ENCODE measurements at places on chromosomes 11 and 22.

- DNase-seq, result no peak
Observed at GRCh38 chr11:113977701-113978100, 2.8 kb downstream of the HTR3A start.

GRCh38 chr22:43297270-43298061, 45.7 kb downstream of the SCUBE1 start:
- no peak for DNase-seq

DNA sequence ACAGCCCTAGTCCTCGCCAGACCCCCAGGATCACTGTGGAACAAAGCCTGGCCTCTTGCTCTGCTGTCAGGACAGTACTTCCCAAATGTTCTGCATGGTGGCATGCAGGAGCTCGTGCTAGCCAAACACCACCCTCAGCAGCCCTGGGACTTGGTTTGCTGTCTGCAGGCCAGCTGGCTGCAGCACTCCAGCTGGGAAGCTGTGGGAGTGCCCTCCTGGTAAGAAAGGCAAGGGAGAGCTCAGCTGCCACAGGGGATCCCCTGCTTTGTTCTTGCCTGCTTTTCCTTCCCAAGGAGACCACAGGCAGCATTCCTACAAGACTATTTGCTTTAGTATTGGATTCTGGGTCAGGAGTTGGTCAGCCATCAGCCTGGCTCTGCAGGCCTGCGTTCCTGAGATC, 27.9 kb downstream of the TCIRG1 start:
- no peak for DNase-seq

- DNase-seq, result no peak
Observed at GRCh38 chr11:24093375-24093774, 403.5 kb upstream of the LUZP2 start.

- no peak for DNase-seq
Observed at GRCh38 chr11:80746300-80746699, 1305.5 kb upstream of the TENM4 start.

GRCh38 chr11:120089036-120090001, 48.6 kb downstream of the TRIM29 start:
- no peak for DNase-seq

DNA sequence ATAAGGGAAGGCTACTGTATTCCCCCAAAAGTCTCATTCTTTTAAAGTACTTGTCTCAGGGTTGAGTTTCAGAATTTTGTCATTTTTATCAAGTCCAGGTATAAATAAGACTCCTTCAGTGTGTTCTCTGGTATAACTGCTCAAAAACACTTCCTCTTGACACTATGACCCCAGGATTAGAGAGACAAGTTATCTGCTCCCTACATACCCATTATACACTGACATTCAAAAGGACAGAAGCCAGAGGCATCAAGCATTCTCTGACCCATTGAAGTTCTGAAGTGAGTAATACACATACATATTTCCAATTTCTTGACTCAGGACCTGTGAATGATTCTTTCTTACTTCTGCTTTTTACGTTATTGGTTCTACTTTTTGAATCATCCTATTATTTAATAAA, 447.8 kb upstream of the CNTN5 start:
- DNase-seq, result no peak

DNA sequence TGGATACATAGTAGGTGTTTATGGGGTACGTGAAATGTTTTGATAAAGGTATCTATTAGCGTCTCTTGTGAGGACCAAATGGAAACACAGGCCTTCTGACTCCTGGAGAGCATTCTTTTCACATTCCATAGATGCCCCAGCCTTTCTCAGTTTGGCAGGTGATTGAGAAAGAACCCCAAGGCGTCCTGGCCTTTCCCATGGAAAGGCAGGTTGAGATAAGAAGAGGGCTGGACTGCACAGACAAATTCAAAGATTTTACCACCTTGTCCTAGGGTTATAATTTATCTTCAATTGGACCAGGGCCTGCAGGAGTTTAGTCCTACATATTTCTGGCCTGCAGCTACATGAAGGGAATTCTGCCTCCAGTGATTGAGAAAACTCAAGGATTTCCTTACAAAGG, 661 bp upstream of the OLFML1 start:
- no peak for DNase-seq

DNA sequence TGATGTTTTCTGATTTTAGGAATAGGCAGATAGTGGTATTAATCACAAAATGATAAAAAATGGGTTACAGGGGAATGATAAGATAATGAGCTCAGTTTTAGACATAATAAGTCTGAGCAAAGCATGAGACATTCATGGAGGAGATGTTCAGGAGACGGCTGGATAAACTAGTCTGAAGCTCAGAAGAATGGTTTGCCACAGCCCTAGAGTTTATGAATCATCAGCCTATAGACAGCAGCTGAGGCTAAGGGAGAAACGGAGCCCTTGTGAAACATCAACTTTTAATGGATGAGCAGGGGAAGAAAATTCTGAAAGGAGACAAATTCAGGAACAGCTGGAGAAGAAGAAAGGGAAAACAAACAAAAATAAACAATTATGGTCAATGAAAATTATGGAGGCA, 87.2 kb downstream of the RELT start:
- peak; percentile 49 for DNase-seq

DNA sequence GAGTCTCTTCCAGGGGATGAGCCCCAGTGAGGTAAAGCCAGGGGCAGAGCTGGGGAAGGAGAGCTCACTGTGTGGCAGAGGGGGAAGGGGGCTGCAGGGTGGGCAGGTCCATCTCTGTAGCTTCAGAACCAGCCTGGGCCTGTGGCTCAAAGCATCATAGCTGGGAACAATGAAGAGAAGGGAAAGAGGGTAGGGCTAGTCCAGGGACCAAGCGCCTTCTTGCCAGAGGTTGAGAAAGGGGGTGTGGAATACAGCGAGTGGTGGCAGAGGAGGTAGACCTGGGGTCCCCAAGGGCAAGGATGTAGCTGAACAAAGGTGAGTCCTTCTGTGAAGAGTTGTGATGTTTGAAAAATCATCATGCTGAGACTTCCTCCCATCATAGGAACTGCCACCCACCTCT, 1.2 kb upstream of the PLA2G3 start:
- DNase-seq, result no peak

DNA sequence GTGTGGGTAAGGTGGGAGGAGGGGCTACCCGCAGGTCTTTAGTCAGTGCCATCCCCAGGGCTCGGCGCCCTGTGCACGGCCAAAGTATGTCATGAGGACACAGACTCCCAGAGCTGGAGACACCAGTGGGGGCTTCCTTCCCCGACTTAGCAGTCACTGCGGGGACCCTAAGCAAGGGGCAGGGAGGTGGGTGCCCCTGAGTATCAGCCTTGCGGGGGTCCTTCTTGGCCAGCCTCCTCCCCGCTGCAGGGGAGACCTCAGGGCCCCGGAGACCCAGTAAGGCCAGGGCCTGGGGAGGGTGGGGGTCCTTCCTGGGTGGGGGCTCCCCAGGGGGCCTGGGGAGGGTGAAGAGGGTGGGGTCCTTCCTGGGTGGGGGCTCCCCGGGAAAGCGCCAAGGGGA, 673.8 kb downstream of the BRD1 start:
- DNase-seq, result no peak

DNA sequence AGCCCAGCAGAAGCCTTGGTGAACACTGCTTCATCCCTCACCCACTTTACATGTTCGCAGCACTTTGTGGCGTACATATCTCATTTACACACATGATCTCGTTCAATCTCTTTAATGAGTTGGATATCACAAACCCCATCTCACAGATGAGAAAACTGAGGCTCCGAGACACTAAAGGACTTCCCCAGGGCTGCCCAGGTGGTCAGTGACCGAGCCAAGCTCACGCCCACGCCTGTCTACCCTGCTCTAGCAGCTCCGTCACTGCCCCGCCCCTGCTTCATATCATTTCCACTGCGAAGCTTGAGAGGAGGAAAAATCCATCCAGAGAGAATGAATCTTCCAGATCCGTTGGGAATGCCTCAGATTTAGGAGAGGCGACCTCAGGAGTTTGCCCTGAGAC, 11.8 kb upstream of the DSCAML1 start:
- DNase-seq, result no peak

DNA sequence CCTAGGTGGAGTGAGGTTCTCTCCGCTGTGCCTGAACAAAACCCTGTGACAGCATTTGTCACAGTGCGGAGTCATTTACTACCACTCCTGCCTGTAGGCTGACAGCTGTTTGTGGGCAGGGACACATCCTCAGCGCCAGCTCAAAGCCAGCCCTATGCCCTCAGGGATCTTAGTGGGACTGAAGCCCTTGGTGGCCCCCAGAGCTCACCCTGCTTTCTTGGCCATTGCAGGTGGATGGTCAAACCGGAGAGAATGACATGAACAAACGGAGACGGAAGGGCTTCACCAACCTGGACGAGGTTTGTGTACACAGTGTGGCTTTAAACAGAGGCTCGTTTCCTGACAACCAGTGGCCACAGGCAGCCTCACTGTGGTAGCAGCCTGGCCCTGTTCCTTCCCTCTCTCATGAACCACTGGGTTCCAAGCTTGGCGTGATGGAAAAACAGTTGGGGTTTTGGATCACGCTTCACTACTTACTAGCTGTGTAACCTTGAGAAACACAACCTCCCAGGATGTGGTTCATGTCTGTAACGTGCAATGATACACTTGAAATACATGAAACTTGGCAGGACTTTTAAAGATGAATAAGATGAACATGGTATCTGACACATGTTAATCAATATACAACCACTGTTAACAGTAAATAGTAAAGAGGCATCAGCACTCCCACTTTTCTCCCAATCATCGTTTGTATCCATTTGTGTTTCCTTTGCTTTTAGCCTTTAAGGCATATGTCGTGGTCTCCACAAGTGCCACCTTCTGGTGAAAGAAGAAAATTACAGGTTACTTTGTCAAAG, 125.8 kb downstream of the MICAL2 start:
- DNase-seq, result peak; percentile 53

DNA sequence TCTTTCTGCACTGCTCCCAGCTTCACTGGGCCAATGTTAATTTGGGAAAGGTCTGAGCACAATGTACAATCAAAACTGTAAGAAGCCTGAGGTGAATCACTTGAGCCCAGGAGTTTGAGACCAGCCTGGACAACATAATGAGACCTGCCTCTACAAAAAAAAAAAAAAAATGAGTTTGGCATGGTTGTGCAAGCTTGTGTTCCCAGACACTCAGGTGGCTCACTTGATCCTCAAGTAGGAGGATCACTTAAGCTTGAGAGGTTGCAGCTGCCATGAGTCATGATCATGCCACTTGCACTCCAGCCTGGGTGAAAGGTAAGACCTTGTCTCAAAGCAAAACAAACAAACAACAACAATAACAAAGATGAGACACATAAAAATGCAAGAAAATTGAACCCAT, 38.6 kb upstream of the SC5D start:
- no peak for DNase-seq

DNA sequence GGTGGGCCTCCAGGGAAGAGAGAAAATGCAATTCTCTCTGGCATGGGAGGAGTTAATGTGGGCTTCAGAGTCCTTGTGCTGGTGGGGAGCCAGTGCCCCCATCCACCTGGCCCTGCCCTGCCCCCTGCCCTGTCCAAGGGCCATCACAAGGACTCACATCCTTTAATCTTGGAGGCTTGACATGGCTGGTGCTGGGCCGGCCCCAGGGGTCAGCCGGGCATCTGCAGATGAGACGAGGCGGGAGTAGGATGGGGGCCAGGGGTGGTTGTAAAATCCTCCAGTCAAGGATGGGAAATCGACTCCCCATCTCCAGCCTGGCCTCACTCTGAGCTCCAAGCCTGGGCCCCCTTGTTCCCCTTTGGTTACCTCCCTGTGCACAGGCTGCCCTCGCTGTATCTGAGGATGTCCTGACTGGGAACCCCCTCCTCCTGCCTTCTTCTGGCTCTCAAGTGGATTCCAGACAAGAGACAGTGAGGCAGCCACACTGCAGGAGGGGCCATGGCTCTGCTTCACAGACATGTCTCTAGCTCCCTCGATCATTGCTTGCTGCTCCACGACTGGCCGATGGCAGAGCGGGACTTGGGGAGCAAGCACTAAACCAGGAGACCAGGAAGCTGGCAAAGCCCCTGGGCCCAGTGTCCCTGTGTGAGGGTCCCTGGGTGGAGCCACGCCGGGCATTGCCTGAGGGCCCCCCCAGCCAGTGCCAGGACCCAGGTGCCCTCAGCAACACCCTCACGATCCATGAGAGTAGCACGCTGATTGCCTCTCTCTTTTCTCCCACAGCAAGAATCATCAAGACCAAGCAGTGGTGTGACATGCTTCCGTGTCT, 1120.5 kb downstream of the BRD1 start:
- no peak for DNase-seq

- no peak for DNase-seq
Observed at GRCh38 chr22:32743046-32743445, 58.5 kb upstream of the TIMP3 start.

DNA sequence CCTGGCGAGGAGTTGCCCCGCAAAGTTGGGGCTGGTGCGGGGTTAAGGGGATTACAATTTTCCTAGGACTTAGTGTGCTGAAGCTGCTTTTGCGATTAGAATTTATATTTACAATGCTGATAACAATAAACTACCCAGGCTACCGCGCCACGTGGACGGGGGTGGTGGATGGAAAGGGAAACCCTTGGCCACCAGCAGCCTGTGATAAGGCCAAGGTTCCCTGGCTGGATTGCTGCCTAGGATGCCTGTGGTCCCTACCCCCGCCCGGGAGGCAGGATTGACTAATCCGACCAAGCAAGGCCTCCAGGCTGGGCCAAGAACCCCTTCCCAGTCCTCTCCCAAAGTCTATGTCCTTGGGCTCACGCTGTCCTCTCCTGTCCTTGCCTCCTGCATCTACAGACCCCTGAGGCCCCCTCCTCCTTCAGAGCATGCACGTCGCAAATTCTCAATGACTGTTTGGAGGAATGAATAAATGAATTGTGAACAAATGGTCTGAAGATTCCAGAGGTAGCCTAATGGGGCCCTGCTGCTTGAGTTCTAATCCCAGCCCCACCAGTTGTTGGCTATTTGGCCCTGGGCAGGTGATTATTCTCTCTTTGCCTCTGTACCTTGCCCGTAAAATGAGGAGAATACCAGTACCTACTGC, 7.6 kb upstream of the CHKA start:
- peak; percentile 57 for DNase-seq

GRCh38 chr11:128618603-128619002, 31.2 kb upstream of the ETS1 start:
- DNase-seq, result no peak

DNA sequence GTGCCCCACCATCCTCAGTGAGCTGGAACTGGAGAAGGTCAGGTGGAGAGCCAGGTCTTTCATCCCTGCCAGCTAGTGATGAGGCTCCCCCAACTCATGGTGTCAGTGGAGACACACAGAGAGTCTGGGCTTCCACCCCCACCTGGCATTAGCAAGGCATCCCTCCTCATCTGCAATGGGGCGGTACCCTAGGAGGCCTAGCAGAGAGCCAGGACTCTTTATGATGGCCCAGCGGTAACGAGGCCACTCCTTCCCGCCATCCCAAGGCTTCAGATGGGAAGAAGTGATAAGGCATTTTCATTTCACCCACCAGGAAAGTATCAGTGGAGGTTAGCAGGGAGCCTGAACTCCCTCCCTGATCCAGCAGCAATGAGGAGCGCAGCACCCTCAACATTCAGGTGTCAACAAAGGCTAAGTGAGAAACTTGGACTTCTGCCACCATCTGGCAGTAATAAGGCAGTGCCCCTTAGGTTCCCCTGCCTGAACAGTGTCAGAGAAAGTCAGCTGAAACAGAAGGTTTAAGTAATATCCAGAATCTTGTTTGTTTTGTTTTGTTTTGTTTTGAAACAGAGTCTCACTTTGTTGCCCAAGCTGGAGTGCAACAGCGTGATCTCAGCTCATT, 40.5 kb upstream of the FBLN1 start:
- no peak for DNase-seq
